ENCODE measurements at places on chromosomes 3 and 15.

DNA sequence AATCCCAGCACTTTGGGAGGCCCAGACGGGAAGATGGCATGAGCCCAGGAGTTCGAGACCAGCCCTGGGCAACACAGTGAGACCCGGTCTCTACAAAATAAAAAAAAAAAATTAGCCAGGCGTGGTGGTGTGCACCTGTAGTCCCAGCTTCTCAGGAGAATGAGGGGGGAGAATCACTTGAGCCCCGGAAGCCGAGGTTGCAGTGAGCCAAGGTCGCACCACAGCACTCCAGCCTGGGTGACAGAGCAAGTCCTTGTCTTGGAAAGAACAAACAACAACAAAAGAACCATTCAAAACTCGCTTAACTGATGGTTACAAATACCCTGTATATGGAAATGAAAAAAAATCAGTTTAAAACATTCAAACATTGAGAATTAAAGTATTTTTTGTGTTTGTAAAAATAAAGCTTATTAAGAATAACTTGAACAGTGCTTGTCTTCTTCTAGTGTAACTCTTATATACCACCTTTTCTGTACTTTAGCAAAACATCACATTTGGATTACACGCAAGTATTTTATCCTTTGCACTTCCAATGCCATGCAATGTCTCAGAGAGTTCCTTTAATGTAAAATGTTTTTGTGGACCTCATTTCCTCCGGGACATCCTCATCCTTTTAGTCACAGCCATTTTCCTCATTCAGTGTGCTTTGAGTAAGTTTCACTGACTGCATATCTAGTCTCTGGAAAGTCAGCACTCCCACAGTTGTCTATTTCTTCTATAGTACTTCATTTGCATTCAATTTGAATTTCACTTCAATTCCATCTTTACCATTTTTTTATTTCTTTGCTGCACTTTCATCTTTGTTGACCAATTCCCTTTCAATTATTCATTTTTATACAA lies 113.0 kb upstream of the GOLGA8J start:
- DNase-seq = no peak

GRCh38 chr3:45105855-45106671 lies 40.1 kb downstream of the CDCP1 start:
- DNase-seq = no peak

DNA sequence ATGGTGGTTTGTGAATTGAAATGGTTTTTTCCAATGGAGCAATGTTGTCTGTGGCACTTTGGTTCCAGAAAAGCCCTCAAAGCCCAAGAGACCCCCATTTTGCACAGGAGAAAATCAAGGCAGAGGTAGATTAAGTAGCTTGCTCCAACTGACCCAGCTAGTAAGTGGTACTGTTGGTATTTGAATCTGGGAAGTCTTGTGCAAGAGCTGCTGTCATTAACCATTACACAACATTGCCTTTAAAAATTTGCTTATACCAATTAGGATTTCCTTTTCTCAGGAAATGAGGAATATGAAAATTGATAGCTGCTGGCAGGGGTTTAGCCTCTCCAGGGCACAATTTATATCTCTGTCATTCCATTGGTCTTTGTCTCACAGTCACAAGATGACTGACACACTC lies 102.4 kb upstream of the UBE3A start:
- DNase-seq = no peak

DNA sequence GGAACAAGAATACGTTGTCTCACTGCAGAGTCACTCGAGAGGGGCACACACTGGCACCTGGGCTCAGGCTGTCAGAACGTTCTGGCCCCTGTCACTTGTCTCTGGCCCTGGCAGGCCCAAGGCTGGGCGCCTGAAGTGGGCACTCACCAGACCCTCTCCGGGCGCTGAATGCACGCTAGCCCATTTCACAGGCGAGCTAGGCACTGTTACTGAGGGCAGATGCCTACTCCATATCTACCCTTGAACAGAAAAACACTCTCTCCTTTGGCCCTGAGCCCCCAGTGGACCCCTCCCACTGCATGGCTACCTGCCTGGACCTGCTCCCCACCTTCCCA lies 42.3 kb upstream of the IQSEC1 start:
- no peak for DNase-seq

GRCh38 chr15:60184579-60184978 lies 180.5 kb downstream of the FOXB1 start:
- no peak for DNase-seq

DNA sequence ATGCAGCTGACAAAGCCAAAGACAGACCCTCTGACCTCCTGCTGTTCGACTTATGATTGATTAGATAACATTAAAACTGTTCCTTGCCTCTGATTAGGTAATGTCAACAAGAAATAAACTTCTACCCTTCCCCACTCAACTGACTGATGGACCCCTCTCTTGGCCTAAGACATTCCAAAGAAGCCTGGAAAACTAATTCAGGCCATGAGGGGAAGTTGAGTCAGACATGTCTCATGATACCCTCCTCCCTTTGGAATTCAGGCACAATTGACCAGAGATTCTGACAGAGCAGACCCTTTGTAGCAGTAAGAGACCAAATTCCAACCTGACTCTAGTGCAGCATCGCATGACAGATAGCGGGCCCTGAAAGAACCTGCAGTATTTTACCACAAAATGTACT lies 354.5 kb downstream of the OCA2 start:
- DNase-seq = no peak

DNA sequence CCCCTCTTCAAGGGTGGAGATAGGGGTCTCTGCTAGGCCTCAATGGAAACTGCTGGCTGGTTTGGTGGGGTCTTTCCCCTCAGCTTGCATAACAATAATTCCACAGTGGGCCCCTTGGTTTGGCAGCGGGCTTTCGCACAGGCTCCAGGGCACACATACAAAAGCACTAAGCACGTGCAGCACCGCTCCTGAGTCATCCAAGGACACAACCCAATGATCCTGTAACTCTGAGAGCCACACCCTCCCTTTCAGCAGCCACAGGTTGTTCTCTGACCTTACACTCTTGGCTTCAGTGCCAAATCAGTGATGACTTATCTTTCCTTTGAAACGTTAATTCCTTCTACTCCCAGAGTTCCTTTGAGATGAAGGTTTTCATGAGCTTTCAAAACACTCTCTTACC lies 41.7 kb downstream of the DAPK2 start:
- no peak for DNase-seq

DNA sequence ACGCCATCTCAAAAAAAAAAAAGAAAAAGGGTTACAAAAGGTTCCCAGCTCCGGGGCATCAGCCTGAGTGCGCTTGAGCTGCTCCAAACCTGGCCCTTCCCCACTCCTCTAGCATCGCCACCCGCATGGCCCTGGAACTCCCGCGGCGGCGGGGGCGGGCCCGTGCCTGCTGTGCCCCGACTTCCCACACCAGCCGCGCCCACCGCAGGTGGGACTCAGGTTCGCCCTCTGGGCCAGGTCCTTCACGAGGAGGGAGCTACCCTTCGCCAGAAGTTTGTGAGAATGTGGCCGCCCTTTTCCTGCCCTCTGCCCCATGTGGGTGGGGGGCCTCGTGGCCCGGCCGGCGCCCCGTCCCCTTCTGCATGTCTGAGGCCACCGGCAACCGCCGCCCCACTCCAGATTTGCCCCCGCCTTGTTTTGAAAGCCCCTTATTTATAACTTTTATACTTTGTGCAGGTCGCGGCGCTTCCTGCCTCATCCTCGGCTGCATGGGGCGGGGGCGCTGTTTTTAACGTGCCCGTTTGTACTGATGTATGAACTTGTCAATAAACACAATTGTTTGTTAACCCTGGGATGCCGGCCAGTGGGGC lies 507 bp upstream of the JMJD7 start:
- no peak for DNase-seq

- DNase-seq = no peak
These were observed 18.2 kb downstream of the DNAJB8 start for GRCh38 chr3:128448491-128448890.

- DNase-seq = peak; percentile 86
These were observed 38.0 kb downstream of the PRICKLE2 start for GRCh38 chr3:64187065-64187959.

- no peak for DNase-seq
These were observed 948.1 kb downstream of the FHIT start for GRCh38 chr3:60303160-60303559.

DNA sequence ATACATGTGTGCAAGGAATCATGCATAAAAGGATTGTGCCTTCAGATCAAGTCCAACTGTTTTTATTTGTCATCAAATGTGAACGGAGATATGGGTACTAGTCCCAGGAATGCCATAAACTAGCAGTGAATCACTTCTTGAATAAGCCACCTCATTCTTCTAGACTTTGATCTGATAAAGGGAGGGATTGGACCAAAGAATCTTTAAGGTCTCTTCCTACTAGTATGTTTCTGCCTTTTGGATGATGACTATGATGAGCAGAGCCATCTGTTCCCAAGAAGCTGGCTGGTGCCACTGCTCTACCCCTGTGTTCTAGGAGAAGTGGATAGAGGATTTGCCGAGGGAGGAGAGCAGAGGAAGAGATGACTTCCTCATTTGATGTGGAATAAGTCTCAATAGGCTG lies 28.8 kb upstream of the UACA start:
- no peak for DNase-seq
